ENCODE measurements at places on chromosomes 2 and 18. TPM values are rescaled to one million over a fixed set of nuclear protein-coding genes. Genes with fewer than 3 reads are reported as not detected.

DNA sequence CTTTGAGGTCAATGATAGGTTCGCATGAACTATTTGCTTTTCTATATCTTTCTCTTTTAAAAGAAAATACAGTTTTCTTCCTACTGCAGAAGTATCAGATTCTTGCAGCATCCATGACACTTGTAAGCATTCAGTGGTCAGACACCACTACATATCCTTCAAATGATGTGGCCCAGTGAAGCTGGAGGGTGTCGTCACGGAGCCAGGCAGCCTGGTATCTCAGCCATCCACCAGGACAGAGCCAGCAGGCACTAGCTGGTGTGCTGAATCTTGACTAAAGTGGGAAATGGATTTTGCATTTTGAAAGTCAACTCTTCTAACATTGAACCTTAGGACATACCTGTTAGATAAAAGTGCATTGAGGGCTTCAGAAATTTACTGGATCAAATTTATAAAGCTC is 5.4 kb downstream of the KLHL14 start:
- H3K4me1 ChIP-seq, result peaks cover 2% of the 10 kb centered on the region
- H3K36me3 ChIP-seq, result no peaks in the 10 kb centered on the region
- H3K4me3 ChIP-seq, result no peak overlapping the region
- no peak for DNase-seq
- H3K27me3 ChIP-seq, result peaks cover 25% of the 10 kb centered on the region
- no peak overlapping the region for H3K27ac ChIP-seq

GRCh38 chr18:812376-813171 is 532 bp upstream of the YES1 start:
- peak; percentile 85 for DNase-seq
- H3K4me3 ChIP-seq, result peak overlapping the region; percentile 85
- peak overlapping the region; percentile 93 for H3K27ac ChIP-seq
- no peaks in the 10 kb centered on the region for H3K27me3 ChIP-seq

The RGPD5 gene
- 50.1 TPM for total RNA-seq

The TDRD15 gene
- not detected for total RNA-seq

The ZDBF2 gene
- total RNA-seq, result 2.6 TPM

The ALK gene
- total RNA-seq, result 0.88 TPM

DNA sequence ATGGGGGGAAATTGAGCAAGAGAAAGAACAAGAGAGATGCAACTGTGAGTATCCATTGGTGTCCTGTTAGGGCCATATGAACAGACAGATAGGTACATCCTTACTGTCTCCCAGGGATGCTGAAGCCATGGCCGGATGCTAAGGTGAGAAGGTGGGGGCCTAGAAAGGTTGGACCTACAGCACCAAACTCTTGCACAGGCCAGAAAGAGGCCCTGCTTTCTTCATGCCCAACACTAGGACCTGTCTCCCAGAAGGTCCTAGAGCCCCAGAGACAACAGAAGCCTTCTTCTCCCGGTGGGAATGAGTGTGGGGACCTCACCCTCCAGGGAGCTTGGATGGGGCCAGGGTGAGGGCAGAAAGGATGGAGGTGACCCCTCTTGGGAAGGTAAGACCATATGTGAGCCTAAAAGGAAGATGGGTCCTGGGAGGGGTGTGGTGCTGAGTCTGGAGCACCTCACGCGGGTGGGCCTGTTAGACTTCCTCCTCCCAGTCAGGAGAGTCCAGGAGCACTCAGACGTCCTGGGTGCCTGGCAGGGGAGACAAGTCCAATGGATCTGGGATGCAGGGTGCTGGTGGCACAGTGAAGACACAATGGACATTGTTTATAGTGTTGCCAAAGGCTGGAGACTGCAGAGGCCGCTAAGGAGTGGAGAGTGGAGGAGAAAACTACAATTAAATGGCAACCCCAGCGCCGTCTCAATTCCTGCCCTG is 265.3 kb downstream of the CYP26B1 start:
- no peaks in the 10 kb centered on the region for H3K4me1 ChIP-seq
- DNase-seq, result no peak
- H3K27me3 ChIP-seq, result no peaks in the 10 kb centered on the region
- no peak overlapping the region for H3K27ac ChIP-seq
- H3K36me3 ChIP-seq, result no peaks in the 10 kb centered on the region

DNA sequence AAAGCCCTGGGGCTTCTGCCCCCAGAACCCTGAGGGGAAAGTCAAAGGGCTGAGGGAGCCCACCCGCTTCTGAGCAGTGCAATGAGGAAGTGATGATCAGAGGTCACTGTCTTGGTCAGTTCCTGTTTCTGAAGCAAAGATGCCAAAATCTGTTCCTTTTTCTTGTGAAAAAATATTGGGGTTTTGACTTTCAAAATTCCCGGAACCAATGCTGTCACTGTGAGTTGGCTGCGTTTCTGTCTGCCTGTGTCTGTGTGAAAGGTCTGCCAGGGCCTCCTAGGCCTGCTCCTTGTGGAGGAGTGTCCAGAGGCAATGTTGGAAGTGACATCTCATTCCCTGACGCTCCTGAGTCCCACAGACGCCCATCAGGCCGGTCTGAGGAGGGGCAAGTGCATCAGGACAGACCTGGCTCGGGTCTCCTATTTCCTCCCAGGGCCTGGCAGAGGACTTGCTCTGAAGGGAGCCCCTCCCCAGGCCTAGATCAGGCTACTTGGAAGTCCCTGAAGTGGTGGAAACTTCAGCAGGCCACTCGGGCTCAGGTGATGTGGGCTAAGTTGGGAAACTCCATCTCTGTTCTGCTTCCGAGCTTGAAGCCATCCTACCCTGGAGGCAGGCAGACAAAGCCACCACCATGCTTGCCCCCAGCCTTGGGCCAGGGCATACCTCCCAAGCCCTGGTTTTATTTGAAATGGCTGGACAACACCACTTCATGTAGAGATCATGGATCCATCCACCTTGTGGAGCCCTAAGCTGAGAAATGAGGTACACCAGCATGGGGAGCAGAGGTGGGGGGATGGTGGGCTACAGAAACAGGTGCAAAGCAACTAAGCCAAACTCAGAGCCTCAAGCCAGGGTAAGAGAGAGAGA is 51.0 kb downstream of the PKDCC start:
- no peak overlapping the region for H3K4me3 ChIP-seq
- DNase-seq, result no peak

The UGT1A9 gene
- total RNA-seq, result 15.8 TPM

GRCh38 chr18:76679259-76679658 is 143.1 kb upstream of the ZNF236 start:
- no peaks in the 10 kb centered on the region for H3K36me3 ChIP-seq
- no peak for DNase-seq
- H3K4me1 ChIP-seq, result no peaks in the 10 kb centered on the region

The PLGLB1 gene
- total RNA-seq, result 7.9 TPM

DNA sequence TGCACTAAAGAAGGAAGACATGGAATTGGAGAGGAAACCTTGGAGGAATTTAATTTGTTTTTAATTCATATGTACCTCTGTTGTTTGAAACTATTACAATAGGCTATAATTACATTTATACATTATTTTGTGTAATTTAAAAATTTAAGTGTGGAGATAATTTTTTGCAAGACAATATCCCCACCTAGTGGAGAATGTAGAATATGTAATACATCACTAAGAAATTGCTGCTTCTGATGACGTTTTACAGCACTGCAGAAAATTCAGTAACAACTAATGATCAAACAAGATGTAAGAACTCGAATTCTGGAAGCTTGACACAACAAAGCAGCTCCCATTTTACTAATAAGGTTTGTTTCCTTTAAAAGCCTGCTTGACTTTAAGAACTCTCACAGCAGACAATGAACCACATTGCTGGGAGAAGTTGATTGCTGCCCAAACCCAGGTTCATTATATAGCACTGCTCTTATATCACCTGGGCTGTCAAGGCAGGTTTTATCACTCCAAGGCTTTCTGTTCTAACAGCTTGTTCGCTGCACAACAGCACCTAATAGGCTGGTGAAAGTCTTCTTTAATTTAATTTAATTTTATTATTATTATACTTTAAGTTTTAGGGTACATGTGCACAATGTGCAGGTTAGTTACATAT is 53.4 kb downstream of the THADA start:
- no peak overlapping the region for H3K4me3 ChIP-seq
- no peak for DNase-seq
- no peaks in the 10 kb centered on the region for H3K36me3 ChIP-seq
- H3K27ac ChIP-seq, result peak overlapping the region; percentile 59
- no peaks in the 10 kb centered on the region for H3K27me3 ChIP-seq

GRCh38 chr2:64143169-64144056 is 807 bp downstream of the PELI1 start:
- peak overlapping the region; percentile 97 for H3K4me3 ChIP-seq
- H3K27ac ChIP-seq, result peak overlapping the region; percentile 99
- H3K36me3 ChIP-seq, result no peaks in the 10 kb centered on the region
- DNase-seq, result peak; percentile 27

The NT5C1B gene
- not detected for total RNA-seq

DNA sequence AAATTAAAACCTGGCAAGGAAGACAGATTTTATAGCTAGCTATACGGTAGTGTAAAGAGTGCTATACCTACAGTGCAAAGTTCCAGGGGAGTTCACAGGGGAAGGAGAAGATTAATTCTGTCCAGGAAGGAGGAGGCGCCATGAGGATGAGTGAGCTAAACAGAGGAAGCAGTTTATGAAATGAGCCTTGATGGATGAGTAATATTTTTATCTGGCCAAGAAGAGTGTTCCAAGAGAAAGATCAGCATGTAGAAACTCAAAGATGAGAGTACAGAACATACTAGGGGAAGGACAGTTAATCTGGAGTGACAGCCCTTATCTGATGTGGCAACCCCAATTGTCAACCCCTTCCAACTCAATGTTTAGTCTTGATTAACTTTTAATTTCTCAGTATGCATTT is 54.8 kb downstream of the CDH20 start:
- no peaks in the 10 kb centered on the region for H3K36me3 ChIP-seq
- no peak overlapping the region for H3K27ac ChIP-seq
- H3K4me1 ChIP-seq, result no peaks in the 10 kb centered on the region
- peak; percentile 75 for DNase-seq

DNA sequence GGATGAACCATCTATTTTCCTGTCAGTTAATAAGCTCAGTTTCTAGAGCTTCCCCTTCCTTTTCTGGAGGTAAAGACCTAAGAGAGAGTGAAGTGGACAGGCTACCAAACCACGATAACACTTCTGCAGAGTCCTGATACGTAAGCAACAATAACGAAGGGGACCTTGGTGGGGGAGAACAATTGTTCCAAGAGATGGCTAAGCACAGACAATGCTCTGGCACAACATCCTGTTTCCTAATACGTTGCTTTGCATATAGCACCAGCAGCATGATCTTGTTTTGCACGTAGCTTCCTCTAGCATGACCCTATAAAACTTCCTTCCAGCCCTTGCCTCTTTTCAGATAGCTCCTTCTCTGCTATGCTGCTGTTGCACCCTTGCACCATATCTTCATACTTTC is 247.3 kb downstream of the RAD51AP2 start:
- no peaks in the 10 kb centered on the region for H3K27me3 ChIP-seq
- H3K36me3 ChIP-seq, result no peaks in the 10 kb centered on the region
- no peak overlapping the region for H3K4me3 ChIP-seq
- no peak for DNase-seq

The VWA3B gene
- not detected for total RNA-seq

DNA sequence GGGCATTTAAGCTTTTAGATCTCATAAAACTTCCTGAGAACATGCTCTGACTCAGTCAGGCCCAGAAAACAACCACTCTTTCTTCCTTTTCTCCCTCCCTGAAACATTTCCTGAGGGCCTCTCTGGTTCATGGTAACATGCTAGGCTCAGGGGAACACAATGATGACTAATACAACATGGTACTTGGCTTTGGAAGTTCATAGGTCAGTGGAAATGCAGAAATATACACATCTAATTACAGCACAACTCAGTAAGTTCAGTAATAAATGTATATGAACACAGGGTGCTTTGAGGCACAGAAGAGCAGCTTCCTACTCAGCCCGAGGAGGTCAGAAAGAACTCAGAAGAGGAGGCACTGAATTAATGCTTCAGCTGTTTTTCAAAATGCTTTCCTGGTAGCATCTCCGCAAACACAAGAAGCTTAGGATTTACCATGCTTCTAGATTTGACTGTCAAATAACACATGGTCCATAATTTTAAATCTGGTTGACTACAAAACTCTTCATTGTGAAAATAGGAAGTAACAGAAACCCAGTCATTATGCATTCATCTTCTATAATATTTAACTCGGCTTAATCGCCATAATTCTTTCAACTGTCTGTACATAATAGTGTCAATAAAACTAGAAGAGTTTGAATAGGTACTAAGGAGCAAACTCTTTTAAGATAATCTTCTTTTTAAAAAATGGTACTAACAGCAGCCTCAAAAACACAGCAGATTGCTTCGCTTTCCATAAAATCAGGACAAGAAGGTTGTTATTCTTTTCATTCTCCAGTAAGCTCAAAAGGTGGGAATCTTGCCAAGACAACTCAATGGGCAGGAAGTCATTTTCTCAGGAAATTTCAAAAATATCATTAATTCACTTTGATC is 251.3 kb downstream of the DLGAP1 start:
- H3K36me3 ChIP-seq, result no peaks in the 10 kb centered on the region
- no peaks in the 10 kb centered on the region for H3K4me1 ChIP-seq
- no peak overlapping the region for H3K27ac ChIP-seq
- no peaks in the 10 kb centered on the region for H3K27me3 ChIP-seq
- H3K4me3 ChIP-seq, result no peak overlapping the region

GRCh38 chr18:44588508-44588907 is 92.2 kb upstream of the SETBP1 start:
- H3K4me1 ChIP-seq, result no peaks in the 10 kb centered on the region
- H3K27me3 ChIP-seq, result no peaks in the 10 kb centered on the region
- no peak overlapping the region for H3K4me3 ChIP-seq
- DNase-seq, result no peak
- no peaks in the 10 kb centered on the region for H3K36me3 ChIP-seq

- no peak for DNase-seq
- H3K4me3 ChIP-seq, result no peak overlapping the region
- H3K4me1 ChIP-seq, result no peaks in the 10 kb centered on the region
- H3K36me3 ChIP-seq, result no peaks in the 10 kb centered on the region
- H3K27ac ChIP-seq, result no peak overlapping the region
These were observed 11.3 kb downstream of the BOK start for GRCh38 chr2:241569831-241570281.

DNA sequence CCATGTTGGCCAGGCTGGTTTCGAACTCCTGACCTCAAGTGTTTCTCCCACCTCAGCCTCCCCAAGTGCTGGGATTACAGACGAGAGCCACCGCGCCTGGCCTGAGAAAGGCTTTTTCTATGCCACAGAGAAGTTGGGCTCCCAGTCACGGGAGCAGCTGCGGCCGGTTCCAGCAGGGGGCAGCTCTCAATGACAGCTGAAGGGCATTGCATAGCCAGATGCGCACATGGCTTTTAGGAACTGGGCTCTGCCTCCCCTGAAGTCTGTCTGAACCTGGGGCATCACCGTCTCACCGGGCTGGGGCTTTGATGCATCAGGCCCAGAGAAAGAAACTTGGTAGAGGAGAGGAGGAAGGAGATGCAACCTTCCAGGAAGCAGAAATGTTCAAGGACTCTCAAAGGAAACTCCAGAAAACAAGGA is 84.2 kb upstream of the LAPTM4A start:
- H3K27me3 ChIP-seq, result no peaks in the 10 kb centered on the region
- peak; percentile 81 for DNase-seq
- H3K27ac ChIP-seq, result no peak overlapping the region
- peaks cover 8% of the 10 kb centered on the region for H3K4me1 ChIP-seq
